ENCODE measurements at places on chromosomes 16 and 17.

- H3K36me3 ChIP-seq: no peaks in the 10 kb centered on the region
- peaks cover 59% of the 10 kb centered on the region for H3K27me3 ChIP-seq
- no peak overlapping the region for H3K27ac ChIP-seq
- peaks cover 7% of the 10 kb centered on the region for H3K4me1 ChIP-seq
These were observed 12.1 kb downstream of the HSD3B7 start for GRCh38 chr16:30996985-30997724.

DNA sequence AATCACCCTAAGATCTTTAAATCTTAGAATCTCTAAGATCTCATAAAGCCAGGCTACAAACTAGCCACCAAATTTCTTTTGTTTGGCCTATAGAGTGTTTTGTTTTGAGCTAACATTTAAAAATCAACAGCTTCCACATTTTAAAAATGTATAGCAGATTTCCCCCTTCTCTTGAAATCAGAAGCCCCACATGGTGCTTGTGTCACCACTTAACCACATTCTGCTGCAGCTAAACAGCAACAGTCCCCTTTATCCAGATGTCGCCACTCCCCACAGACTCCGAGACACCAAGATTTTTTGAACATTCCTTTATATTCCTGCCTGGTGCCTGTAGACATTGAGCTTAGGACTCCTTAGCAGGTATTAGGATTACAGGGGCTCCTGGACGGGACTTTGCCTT lies 16.0 kb downstream of the GUCY2D start:
- no peak overlapping the region for H3K27ac ChIP-seq
- H3K4me3 ChIP-seq: no peak overlapping the region
- no peaks in the 10 kb centered on the region for H3K4me1 ChIP-seq
- H3K36me3 ChIP-seq: no peaks in the 10 kb centered on the region

GRCh38 chr16:73166441-73166851 lies 118.5 kb upstream of the ZFHX3 start:
- H3K36me3 ChIP-seq: no peaks in the 10 kb centered on the region
- H3K27ac ChIP-seq: no peak overlapping the region
- no peak for DNase-seq
- H3K27me3 ChIP-seq: no peaks in the 10 kb centered on the region
- no peak overlapping the region for H3K4me3 ChIP-seq
- no peaks in the 10 kb centered on the region for H3K4me1 ChIP-seq

GRCh38 chr17:10474536-10474935 lies 5.2 kb upstream of the MYH4 start:
- no peaks in the 10 kb centered on the region for H3K27me3 ChIP-seq
- H3K36me3 ChIP-seq: no peaks in the 10 kb centered on the region
- H3K4me3 ChIP-seq: no peak overlapping the region
- DNase-seq: no peak
- H3K4me1 ChIP-seq: no peaks in the 10 kb centered on the region

DNA sequence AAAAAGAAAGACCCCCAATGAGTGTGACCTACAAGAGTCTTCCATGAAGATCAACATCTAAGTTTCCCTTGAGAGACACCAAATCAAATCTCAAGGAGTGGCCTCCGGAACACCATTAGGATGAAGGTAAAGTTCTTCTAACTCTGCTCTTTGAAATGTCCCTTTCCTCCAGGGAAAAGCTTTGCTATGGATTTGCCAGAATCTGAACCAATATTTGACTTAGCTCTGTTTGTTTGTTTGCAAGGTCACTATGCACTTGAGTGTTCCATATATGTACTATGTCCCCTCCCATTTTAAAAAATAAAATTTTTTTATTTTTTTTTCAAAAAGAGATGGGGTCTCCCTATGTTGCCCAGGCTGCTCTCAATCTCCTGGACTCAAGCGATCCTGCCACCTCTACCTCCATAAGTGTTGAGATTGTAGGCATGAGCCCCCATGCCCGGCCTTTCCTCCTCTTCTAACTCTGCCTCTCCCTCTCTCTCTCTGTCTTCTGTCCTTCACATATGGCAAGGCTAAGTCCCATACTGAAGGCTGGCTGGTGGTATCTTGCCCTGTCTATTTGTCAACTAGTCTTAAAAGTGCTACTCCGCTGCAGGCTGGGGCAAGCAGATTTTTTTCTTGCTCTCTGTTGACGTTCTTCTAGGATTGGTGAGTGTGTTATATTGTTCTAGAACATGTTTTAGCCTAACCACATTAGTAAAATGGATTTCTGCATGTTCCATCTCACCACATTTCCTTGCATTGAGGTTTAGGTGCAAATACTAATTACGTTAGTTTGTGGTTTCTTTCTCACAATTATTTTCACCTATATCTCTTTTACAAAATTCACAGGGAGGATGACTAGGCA lies 276.7 kb upstream of the DYNLRB2 start:
- H3K27me3 ChIP-seq: no peaks in the 10 kb centered on the region
- no peaks in the 10 kb centered on the region for H3K4me1 ChIP-seq
- no peak overlapping the region for H3K4me3 ChIP-seq
- H3K27ac ChIP-seq: no peak overlapping the region
- no peak for DNase-seq

DNA sequence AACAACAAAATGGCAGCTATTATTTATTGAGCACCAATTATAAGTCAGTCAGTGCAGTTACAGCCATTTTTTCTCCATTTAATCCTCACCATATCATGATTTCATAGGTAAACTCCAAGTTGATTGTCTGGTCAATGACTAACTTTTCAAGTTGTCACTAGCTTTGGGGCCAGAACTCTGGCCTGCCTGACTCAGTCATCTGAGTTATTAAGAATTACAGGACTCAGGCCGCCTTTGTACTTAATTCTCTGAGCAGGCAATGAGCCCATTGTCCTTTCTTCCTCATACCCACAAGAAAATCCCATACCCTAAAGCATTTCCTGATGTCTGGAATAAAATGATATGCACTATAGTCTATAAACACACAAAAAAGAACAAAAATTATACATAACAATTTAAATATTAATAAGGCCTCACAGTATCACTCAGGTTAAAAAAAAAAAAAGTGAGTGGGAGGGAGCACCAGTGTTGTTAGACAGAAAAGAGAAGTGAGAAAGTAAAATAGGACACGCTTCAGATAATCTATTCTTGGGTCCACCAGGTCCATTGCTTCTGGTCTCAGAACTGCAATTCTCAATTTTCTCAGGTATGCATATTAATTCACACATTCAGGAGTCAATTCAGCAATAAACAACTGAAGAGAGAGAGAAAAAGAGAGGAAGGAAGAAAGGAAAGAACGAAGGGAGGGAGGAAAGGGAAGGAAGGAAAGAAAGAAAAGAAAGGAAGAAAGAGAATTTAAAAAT lies 70.2 kb downstream of the SPAG9 start:
- H3K4me1 ChIP-seq: peaks cover 6% of the 10 kb centered on the region
- peaks cover 5% of the 10 kb centered on the region for H3K36me3 ChIP-seq
- peak; percentile 16 for DNase-seq
- no peak overlapping the region for H3K4me3 ChIP-seq
- H3K27me3 ChIP-seq: no peaks in the 10 kb centered on the region

DNA sequence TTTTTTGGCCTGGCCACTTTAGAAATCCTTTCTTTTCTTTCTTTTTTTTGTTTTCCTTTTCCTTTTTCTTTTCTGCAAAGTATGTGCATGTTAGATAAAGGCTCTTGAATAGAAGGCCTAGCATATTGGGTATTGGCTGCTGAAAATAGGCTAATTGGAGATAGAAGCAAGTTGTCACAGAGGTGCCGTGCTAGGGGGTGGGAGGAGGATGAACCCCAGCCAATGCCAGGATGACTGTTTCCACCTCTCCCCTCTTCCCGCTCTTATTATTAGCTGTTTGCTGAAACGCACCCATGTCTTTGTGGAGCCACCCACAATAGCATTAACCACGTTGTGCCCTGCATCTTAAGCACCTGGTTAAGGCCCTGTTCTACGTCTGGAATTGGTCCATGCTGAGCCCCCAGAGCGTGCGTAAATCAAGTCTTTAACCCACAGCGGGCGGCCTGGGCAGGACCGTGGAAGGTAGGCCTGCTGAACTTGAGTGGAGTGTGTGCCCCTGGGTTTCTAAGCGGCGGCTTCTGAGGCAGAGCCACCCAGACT lies 123.6 kb downstream of the MSI2 start:
- no peaks in the 10 kb centered on the region for H3K27me3 ChIP-seq
- H3K4me3 ChIP-seq: no peak overlapping the region
- no peak for DNase-seq
- no peaks in the 10 kb centered on the region for H3K36me3 ChIP-seq

GRCh38 chr17:47120521-47121095 lies 68.5 kb downstream of the CDC27 start:
- no peaks in the 10 kb centered on the region for H3K27me3 ChIP-seq
- no peaks in the 10 kb centered on the region for H3K36me3 ChIP-seq
- no peak for DNase-seq
- H3K4me1 ChIP-seq: no peaks in the 10 kb centered on the region

DNA sequence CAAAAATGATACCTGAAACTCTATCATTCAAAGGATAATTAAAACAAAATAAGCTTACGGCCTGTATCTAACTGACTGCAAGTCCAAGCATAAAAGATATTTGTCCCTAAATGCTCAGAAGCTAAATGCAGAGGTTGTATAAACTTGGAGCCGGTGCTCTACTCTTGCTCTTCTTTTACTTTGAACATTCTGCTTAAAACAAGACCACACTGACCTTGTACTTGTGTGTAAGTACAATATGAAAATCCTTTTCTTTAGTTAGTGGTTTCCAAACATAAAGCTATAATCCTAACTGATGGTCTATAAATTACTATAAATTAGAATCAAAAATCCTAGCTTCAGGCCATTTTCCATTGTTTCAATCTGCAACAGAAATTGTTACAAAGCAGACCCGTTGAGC lies 74.6 kb downstream of the SPAG9 start:
- H3K36me3 ChIP-seq: peaks cover 5% of the 10 kb centered on the region
- H3K27me3 ChIP-seq: no peaks in the 10 kb centered on the region
- H3K4me3 ChIP-seq: no peak overlapping the region
- H3K27ac ChIP-seq: no peak overlapping the region
- H3K4me1 ChIP-seq: peaks cover 6% of the 10 kb centered on the region

DNA sequence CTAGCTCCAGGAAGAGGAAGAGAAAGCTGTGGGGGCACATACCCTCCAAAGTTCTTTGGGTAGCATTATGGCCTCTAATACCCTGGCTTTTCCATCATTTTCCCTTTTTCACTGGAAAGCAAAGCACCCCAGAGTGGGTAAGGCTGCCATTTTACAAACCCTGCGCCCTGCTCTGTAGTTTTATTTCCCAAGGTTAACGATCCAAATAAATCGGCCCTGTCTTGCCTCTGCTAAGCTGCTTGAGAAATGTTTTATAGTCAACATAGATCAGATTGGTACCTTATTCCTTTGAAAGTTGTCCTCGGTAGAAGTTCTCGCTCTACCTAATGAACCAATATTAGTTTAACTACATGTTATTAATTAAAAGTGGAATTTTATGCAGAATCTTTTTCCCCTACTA lies 328.2 kb downstream of the NPIPA8 start:
- H3K4me1 ChIP-seq: no peaks in the 10 kb centered on the region
- H3K27ac ChIP-seq: no peak overlapping the region
- no peaks in the 10 kb centered on the region for H3K36me3 ChIP-seq

GRCh38 chr16:61937646-61938045 lies 98.6 kb downstream of the CDH8 start:
- no peak overlapping the region for H3K4me3 ChIP-seq
- no peak overlapping the region for H3K27ac ChIP-seq
- H3K27me3 ChIP-seq: no peaks in the 10 kb centered on the region
- DNase-seq: no peak
- no peaks in the 10 kb centered on the region for H3K4me1 ChIP-seq

DNA sequence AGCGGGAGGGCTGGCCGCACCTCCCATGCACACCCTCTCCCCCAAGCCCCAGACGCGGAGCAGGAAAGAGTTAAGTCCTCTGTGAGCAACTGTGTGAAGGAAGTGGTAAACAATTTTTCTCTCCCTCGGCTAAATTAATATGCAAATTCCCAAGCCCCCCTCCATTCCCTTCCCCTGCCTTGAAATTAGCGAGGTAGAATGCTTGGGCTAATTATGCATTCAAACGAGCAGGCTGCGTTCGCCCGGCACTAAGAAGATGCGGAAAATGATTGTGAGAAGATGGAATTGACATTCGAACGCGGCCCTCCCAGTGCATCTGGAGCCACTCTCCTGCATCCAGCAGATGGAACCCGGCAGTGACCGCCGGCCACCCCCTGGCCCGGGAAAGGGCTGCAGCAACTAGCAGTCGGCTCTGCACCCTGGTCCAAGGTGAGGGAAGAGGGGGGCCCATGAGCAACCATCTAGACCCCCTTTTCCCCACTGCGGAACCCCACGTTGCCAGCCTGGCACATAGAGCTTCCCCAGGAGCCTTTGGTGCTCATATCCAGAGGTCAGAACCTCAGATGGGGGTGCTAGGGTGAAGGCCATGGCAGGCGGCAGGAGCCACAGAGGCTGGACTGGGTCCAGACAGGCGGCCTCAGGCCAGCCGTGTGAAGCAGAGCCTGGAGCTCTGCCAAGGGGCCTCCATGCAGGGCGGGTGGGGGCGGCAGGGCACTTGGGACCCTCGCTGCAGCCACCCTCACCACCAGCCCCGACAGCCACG lies 49.1 kb upstream of the ACSF3 start:
- no peak for DNase-seq
- no peak overlapping the region for H3K4me3 ChIP-seq
- no peaks in the 10 kb centered on the region for H3K4me1 ChIP-seq
- no peaks in the 10 kb centered on the region for H3K36me3 ChIP-seq

GRCh38 chr16:48583075-48584065 lies 26.6 kb downstream of the N4BP1 start:
- DNase-seq: no peak
- no peaks in the 10 kb centered on the region for H3K4me1 ChIP-seq
- no peaks in the 10 kb centered on the region for H3K27me3 ChIP-seq
- no peaks in the 10 kb centered on the region for H3K36me3 ChIP-seq
- H3K4me3 ChIP-seq: no peak overlapping the region

GRCh38 chr16:78246559-78246958 lies 147.1 kb downstream of the WWOX start:
- H3K27ac ChIP-seq: no peak overlapping the region
- H3K36me3 ChIP-seq: no peaks in the 10 kb centered on the region
- no peaks in the 10 kb centered on the region for H3K27me3 ChIP-seq
- H3K4me1 ChIP-seq: no peaks in the 10 kb centered on the region
- no peak overlapping the region for H3K4me3 ChIP-seq
- no peak for DNase-seq

DNA sequence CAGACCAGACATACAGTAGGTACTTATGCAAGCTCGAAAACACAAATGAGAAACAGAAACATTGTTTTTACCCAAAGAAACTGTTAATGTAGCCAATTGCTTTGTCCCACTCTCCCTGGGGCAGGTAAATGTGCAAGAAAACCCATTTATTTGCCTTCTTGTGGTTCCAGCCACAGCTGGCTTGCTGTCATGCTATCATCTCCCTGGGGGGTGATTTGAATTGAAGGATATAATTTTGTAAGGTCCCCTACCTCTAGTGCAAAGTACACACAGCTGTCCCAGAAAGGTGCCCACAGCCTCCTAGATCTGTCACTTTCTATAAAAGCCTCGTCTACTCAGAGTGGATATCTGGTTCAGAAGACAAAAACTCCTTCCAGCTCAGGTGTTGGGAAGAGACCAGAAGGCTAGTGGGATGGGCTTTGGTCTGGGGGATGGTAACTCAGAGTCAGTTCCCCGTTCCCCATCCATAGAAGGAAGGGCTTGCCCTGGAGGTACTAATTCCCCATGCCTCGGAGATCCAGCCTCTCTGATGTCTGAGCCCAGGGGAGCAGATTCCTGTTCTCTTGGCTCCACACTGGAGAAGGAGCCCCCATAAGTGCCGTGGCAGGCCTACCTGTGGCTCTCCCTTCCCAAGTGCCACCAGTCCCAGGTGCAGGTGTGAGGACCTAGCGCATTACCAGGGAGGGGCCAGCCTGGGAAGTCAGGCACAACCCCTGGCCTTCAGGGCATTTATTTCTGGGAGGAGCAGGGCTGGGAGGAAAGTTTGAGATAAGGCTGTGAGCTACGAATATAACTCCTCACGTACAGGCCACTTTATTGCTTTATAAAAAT lies 2.4 kb upstream of the PRR15L start:
- H3K27ac ChIP-seq: no peak overlapping the region
- H3K36me3 ChIP-seq: no peaks in the 10 kb centered on the region
- H3K27me3 ChIP-seq: no peaks in the 10 kb centered on the region
- peaks cover 20% of the 10 kb centered on the region for H3K4me1 ChIP-seq

All from MM.1S (cell line).